ENCODE measurements at places on chromosomes 5 and 9.

GRCh38 chr5:77970891-77971290 lies 194.8 kb upstream of the TBCA start:
- DNase-seq, result no peak

DNA sequence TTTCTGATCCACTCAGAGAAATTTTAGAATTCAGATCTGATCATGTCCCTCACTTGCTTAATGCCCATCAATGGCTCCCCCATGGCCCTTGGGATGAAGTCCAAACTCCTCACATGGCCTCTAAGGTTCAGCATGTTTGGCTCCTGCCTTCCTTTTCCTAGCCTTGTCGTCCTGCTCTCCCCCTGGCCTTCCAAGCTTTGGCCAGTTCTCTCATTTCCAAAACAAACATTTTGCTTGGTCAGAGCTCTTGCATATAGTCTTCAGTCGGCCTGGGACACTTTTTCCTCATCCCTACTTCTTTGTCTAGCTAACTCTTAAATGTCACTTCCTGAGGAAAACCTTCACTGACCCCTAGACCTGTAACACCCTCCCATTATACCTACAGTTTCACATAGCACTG lies 37.1 kb upstream of the PPP3R2 start:
- no peak for DNase-seq

- no peak for DNase-seq
These were observed 101.7 kb upstream of the TLE1 start for GRCh38 chr9:81791076-81791475.

DNA sequence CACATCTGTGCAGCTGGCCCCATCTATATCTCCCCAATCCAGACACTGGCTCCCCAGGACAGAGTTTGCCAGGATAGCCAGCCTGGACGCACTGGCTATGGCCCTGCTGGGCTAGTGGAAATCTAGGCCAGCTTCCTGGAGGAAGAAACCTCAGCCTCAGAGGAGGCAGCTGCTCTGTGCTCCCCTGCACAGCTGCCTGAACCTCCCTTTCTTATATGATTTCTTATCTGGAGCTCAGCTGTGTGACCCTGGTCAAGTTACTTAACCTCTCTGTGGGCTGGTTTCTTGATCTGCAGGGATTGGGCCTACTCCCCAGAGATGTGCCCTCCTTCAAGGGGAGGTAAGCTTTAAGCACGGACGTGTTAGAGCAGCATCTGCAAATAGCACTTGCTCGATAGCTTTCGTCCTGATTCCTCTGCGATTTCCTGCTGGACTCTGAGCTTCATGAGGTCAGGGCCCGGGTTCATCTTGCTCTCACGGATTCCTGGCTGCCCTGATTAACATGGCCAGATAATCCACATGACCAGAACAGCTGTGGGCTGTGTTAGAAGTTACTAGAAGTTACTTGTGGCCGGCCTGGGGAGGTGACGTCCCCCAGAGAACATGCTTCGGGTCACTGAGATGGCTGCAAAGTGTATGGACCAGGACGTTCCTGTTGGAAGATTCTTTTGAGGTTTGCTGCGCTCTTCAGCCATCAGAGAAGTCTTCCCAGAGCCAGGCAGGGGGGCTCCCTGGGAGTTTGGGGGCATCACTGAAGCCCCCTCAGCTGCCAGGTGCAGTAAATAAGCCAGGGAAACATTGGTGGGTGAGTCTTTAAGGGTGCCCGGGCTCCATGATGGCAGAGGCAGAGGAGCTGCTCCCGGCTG lies 14.5 kb downstream of the C9orf50 start:
- DNase-seq, result no peak

DNA sequence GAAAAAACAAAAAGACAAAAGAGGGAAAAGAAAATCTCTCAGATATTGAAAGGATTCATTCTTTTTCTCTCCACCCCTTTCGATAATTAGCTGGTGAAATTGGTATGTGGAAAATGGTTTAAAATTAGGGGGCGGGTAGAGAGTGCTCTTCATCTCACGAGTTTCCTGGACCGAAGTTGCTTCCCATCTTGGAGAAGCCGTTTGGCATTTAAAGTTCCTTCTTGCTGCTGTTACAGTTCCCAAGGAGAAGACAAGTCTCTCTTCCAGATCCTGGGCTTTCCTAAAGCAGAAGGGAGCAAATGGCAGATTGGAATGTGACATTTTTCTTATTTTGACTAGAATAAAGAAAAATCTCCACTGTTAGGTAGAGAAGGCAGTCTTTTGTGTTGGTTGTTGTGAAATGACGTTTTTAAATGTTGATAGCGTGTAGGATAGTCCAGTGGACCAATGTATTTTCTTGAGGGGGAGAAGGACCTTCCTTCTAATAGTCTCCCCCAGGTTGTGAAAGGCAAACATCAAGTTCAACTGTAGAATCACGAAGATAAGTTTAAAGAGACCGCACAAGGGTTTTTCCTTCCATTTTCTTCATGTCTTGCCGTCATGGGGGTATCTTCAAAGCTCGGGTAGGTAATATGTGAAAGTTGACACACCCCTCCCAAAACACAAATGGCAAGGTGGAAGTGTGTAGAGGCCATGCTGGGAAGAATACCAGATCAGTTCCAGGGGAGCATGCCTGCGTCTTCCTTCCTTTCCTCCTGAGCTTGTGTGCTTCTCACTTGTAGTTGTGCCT lies 77.5 kb downstream of the EHMT1 start:
- no peak for DNase-seq

GRCh38 chr9:104906441-104907277 lies 21.3 kb downstream of the ABCA1 start:
- DNase-seq, result no peak

DNA sequence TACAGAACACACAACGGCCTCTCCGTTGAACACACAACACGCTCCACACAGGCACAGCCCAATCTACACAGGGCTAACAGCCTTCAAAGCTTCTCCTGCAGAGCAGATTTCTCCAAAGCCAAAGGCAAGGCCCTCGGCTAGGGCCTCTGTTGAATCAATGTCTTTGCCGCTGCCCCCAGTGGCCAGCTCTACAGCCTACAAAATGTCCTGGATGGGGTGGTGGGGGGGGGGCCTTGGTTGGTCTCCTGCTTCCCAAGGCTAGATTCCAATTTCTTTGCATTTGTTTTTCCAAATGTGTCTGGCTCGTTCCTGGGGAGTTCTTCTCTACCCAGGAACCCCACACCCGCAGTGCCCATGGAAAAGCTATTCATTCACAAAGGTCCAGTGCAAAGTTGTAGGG lies 167.2 kb downstream of the PAX5 start:
- no peak for DNase-seq

DNA sequence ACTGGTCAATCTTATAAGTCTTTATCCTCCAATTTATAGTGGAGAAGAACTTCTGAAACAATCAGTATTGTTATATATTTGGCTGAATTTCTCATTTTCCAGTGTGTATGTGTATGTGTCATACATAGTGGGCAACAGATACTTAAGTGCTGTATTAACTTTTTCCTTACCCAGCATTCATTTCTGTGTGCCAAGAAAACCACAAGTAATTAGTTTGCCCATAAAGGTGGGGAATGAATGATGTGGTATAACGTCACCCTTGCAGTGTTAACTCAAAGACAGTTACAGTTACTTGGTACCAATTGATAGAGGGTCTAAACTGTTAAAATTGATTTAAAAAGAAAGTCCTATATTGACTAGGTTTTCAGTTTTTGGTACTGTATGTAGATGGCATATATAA lies 2.0 kb downstream of the OGN start:
- DNase-seq, result no peak

DNA sequence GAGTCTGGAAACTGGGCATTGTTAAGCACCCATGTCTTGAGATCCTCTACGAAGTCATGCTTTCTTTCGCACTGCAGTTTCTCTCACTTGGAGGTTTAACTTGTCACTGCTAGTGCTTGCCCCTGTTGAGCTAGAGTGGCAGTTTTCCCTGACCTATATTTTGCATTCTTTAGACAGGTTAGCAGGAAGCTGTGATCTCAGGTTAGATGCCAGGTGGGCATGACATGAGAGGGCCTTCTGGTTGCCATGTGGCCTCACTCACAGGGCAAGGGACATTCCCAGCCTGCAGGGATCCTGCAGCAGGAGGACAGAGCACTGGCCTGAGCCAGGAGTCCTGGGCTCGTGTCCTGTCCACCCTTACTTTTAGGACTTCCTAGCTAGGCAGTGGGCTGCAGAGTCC lies 28.6 kb downstream of the SLC36A1 start:
- no peak for DNase-seq

DNA sequence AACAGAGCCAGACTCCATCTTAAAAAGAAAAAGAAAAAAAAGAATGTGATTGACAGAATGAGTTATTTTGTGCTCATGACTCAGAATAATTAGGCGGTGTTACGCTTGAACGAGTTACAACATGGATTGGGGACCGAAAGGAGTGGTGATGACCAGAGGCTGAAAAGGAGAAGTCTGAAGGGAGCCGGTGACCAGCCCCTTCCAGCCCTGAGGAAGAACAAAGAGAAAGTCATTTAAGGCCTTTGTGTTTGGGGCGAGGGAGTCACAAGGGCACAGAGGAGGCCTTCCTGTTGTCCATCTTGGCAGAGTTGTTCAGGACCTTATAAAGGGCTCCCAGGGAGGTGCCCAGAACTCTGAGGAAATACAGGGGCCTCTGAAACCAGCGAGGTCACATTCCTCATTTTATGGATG lies 131.6 kb downstream of the GOLPH3 start:
- DNase-seq, result no peak

GRCh38 chr5:68711293-68712200 lies 382.3 kb upstream of the SLC30A5 start:
- DNase-seq, result no peak

- no peak for DNase-seq
These were observed 236.2 kb downstream of the SAXO1 start for GRCh38 chr9:18796696-18797270.

GRCh38 chr5:103021314-103021713 lies 98.6 kb downstream of the GIN1 start:
- DNase-seq, result no peak

DNA sequence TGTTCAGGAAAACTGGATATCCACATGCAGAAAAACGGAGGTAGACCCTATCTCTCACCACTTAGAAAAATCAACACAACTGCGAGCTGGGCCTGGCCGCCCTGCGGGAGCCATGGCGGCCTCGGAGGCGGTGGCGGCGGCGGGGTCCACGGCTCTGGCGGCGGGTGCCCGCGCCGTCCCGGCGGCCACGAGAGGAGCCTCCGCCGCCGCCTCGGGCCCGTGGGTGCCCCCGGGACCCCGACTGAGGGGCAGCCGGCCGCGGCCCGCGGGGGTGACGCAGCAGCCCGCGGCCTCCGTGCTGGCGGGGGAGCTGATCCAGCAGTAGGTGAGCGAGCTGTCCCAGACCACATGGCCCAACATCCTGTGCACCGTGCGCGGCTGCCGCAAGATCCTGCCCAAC lies 25.3 kb downstream of the FANCC start:
- DNase-seq, result no peak

- no peak for DNase-seq
These were observed 125.9 kb upstream of the ANKRD55 start for GRCh38 chr5:56358703-56359681.

DNA sequence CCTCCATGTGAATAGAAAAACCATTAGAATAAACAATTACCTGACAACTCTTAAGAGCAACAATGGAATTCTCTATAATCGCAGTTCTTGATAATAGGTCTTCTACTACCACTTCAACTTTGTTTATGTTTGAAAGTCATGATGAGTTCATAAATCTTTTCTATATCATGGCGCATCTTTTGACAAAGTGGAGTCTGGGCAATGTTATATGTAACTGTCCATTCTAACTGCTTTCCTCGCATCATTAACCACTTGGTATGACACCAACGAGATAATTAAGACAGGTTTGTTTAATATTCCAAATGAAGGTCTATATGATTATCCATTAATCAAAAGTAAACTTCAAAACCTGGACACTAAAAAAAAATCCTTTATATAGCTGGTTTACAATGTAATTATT lies 272.0 kb downstream of the DENND1A start:
- no peak for DNase-seq

- DNase-seq, result no peak
These were observed 41.6 kb upstream of the EXOC3 start for GRCh38 chr5:401146-402034.

GRCh38 chr5:10333154-10334006 lies 20.1 kb upstream of the MARCHF6 start:
- no peak for DNase-seq

- DNase-seq, result no peak
These were observed 2.4 kb upstream of the TERT start for GRCh38 chr5:1297243-1297642.

- DNase-seq, result no peak
These were observed 515.8 kb upstream of the ARRDC3 start for GRCh38 chr5:91898898-91899297.

DNA sequence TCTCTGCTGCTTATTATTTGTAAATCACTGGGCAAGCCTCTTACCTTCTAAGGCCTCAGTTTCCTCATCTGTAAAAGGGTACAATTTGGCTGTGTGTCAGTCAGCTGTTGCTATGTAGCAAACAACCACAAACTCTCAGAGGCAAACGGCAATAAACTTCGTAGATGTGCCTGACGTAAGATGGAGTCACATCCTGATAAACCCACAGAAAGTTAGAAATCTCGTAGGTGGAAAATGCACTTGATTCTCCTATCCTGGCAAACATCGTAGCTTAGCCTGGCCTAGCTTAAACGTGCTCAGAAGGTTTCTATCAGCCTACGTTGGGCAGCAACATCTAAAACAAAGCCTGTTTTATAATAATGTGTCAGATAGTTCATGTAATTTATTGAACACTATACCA lies 35.0 kb upstream of the UNC5A start:
- DNase-seq, result no peak

DNA sequence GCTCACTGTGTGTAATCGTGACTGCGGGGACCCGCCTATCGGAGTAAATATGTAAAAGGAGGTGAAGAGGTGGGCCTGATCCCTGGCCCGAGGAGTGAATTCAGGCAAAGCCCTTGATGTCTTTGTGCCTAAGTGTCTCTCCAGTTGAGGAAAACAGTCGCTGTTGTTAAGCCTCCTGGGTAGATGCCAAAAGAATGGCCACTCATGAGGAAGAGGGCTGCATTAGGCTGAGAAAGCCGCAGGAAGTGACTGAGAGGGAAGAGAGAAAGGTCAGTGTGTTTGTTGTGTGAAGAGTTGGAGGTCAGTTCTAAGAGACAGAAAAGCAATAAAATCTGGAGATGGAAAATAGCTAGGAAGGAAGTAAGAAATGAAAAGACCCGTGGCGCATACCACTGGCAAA lies 35.8 kb upstream of the PIP5K1B start:
- no peak for DNase-seq

- no peak for DNase-seq
These were observed 139.3 kb downstream of the SLC24A2 start for GRCh38 chr9:19649336-19650041.

DNA sequence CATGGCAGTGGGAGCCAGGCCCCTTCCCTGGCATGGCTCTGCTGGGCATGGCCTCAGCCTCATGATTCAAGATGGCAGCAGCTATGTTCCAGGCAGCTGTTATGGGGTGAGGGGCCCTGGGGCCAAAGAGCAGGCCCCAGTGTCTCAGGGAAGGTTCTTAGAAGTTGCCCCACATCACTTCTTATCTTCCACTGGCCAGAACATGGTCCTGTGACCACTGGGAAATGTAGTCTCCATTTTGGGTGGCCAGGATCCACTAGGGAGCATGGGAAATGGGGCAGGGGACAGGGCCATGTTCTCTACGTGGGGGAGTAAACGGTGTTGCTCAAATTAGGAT lies 18.3 kb downstream of the SUSD3 start:
- no peak for DNase-seq

- no peak for DNase-seq
These were observed 9.4 kb upstream of the NFIB start for GRCh38 chr9:14323083-14323971.

All from stimulated activated CD8-positive, alpha-beta memory T cell treated with anti-CD3 and anti-CD28 coated beads, Interleukin-15, amount 100 ng/mL, for 24 hours (primary cell).